ENCODE measurements at places on chromosomes 1 and 21.
A peak's percentile ranks its signal among the peaks of the same experiment; 100 is the strongest.

DNA sequence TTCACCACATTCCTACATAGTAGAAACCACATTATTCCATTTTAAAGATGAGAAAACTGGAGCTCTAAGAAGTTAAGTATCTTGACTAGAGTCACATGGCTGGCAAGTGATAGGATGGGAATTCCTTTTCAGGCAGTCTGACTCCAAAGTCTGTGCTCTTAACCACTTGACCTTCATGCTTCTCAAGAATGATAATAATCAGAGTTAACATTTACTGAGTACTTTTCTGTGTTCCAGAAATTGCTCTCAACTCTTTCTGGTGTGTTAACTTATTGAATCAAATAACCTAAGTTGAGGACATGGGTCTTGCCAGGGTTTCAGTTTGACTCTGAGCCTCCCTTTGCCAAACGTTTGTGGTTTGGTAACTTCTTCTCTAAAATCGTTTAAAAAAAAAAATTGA lies 169.4 kb downstream of the RASAL2 start:
- ATAC-seq, result no peak

- ATAC-seq, result peak; percentile 85
Observed at GRCh38 chr1:55257958-55258357, 42.8 kb upstream of the USP24 start.

DNA sequence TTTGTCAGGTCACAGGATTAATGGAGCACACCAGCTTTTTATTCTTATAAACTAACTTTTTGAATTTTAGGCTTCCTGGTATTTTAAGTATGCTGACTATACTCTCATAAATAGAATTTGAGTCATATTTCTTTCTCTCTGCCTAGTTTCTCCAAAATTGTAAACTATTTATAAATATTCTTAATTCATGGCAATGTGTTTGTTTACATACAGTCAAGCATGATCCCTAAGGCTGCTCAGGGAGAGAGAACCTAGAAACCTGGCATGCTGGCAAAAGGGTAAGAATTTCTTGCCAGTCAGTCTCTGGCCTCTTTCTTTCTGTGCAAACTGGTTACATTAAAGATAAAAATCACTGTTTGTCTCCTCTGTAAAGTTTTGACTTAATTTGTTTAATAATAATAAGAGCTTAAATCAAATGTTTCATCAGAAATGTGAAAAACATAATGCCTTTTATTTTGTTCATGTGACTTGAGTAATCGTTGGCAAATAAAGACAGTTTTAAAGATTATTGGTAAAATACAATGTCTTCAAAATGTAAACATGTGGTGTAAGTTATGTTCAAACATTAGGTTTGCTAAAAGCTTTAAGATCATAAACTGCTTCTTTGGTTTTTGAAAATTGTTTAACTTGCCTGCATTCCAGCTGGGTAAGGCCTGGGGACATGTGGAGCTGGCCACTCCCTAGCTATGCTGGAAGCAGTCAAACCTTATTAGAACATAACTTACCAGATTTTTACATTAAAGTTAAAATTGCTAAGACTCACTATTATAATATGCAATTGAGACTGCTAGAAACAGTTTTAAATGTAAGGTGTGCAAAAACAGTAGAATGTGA lies 1401.7 kb downstream of the NCAM2 start:
- no peak for ATAC-seq

DNA sequence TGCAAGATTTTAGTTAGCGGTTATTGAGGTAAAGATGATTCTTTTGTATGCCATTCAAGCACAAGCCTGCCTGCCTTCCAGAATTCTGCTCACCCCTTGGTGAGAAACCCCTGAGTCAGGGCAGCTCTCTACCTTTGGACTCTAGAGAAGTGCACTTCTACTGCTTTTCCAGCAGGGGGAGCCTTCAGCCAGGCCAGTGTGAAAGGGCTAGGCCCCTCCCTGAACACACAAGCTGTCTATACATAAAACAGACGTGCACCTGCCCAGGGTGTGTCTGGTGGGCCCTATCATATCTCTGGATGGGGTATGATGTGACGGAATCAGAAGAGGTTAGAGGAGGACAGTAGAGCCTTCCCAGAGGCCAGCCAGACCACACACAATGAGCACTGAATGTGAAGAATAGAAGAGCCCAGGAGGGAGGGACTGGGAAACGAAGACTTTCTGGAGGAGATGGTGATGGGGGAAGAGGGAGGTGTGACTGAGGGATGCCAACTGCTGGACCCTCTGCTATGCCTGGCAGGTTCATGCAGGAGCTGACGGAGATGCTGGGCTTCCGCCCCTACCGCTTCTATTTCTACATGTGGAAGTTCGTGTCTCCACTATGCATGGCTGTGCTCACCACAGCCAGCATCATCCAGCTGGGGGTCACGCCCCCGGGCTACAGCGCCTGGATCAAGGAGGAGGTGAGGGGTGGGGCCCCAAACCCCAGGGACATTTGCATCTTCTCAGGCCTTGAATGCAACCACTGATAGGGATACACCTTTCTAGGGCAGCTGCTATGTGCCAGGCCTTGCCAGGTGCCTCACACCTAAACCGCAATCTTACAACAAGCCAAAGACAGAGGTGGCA lies 13.0 kb upstream of the KCNC4 start:
- peak; percentile 92 for ATAC-seq

DNA sequence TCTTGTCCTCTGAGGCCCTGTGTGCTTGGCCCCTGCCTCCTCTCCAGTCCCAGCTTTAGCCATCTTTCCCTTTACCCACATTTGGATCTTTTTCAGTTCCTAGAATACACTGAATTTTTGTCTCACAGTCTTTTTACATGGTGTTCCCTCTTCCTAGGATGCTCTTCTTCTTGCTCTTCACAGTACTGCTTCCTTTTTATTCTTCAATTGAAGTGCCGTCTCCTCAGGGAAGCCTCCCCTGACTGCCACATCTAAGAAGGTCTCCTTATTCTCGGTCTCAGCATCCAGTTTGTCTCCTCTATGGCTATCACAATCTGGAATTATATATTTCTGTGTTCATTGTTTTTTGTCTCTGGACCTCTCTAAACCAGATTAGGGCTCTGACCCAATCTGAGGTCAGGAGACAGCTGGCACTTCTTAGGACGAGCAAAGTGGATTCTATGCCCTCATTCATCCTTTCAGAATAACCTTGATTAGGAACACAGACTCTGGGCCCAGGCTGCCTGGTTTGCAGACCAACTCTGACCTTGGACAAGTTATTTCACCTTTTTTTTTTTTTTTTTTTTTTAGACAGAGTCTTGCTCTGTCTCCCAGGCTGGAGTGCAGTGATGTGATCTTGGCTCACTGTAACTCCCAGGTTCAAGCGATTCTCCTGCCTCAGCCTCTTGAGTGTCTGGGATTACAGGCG lies 3.2 kb upstream of the FGR start:
- no peak for ATAC-seq

- ATAC-seq, result peak; percentile 51
Observed at GRCh38 chr1:209648931-209649776, 3.1 kb downstream of the LAMB3 start.

DNA sequence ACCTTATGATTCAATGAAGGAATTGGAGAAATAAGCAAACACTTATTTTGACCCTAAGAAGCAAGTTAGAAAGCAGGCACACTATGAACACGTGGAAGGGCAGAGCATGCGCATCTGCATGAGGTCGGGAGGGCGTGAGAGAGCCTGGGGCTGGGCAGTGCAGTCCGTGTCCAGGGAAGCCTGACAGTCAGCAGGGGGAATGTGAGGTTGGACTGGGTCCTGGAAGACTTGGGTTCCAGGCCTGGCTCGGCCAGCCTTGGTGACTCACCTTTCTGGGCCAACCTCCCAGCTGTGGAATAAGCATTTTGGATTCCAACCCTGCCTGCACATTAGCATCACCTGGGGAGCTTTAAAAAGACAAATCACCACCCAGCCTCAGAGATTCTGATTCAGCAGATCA lies 26.6 kb upstream of the LMX1A start:
- no peak for ATAC-seq

DNA sequence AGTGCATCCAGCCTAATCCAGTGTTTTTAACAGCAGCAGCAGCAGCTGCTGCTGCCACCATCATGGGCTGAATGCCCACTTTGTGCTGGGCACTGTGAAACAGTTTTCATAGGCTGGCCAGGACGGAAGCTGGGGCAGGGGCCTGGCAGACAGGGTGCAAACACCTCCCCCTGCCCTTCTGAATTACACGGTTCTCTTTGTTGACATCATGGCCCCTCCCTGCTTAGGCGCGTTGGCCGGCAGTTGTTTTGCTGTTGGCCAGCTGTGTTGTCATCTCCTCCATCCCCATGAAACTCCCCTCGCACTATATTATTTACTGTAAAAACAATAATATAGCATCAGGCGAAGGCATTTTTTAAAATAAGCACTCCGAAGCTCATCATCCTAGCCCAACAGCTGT lies 33.1 kb downstream of the PTPRU start:
- no peak for ATAC-seq

DNA sequence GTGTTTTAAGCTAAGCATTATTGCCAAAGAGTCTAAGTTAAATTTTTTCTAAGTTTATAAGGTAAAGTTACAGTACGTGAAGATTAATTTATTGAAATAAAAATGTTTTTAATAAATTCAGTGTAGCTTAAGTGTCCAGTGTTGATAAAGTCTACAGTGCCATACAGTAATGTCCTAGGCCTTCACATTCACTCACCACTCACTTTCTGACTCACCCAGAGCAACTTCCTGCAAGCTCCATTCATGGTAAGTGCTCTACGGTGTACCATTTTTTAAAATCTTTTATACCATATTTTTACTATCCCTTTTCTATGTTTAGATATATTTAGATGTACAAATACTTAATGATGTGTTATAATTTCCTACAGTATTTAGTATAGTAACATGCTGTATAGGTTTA lies 173.2 kb downstream of the CACNA1E start:
- no peak for ATAC-seq

DNA sequence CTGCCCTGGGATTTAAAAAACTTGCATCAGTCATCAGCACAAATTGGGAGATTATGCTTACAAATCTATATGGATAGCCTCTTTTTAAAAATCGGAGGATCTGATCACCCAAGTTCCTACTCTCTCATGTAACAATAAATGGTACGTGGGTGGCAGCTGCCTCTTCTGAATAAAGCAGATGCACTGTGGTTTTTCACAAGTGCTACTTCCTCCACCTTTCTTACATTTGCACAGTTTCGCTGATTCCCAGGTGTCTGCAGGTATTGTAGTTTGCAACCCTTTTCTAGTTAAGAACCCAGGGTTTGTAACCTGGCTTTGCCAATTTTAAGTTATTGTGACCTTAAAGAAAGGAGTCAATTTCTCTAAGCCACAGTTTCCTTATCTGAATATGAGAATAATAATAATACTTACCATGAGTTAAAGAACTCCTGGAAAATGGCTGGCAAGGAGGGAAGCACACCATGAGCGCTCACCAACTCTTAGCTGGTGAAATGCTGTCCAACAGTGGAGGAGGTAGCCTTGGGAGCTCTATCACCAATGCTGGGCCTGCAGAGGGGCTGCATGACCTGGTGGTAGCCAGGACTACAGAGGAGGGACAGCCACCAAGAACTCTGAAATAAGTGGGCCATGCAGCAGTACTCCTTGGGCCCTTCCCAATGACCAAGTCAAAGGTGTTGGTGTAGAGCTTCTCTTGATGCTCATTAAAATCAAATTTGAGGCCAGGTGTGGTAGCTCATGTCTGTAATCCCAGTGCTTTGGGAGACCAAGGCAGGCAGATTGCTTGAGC lies 30.2 kb upstream of the KCNA2 start:
- no peak for ATAC-seq

GRCh38 chr1:96978444-96978843 lies 256.9 kb downstream of the PTBP2 start:
- ATAC-seq, result no peak

GRCh38 chr1:185551008-185551407 lies 183.2 kb upstream of the HMCN1 start:
- ATAC-seq, result no peak

DNA sequence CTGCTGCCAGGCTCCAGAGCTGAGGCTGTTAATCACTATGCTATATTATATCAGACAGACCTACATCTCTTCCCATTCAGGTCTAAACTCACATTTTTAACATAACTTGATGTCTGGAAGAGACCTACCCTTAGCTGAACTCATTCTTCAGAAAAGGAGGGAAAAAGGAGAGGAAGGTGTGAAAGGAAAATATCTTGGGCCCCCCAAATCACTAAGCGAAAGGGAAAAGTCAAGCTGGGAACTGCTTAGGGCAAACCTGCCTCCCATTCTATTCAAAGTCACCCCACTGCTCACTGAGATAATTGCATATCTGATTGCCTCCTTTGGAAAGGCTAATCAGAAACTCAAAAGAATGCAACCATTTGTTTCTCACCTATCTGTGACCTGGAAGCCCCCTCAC lies 222.2 kb downstream of the ASTN1 start:
- no peak for ATAC-seq

All from activated T-helper 17 cell treated with anti-CD3 and anti-CD28 coated beads, Interleukin-2, amount 50 U/mL, for 72 hours (primary cell).